ENCODE measurements at places on chromosomes 16 and 17. TPM values are rescaled to one million over a fixed set of nuclear protein-coding genes. Genes with fewer than 3 reads are reported as not detected.

BIRC5 gene
- 6.6 TPM for total RNA-seq

TPSG1 gene
- not detected for total RNA-seq

ELAC2 gene
- total RNA-seq: 51.6 TPM

TOP2A gene
- 39.8 TPM for total RNA-seq

CCDC40 gene
- total RNA-seq: 12.2 TPM

ATMIN gene
- 79.5 TPM for total RNA-seq

Measured in parietal lobe (tissue), 2 donors.